Immature natural killer cell (primary cell): ENCODE measurements at places on chromosomes 3 and 15. TPM values are rescaled to one million over a fixed set of nuclear protein-coding genes. Genes with fewer than 3 reads are reported as not detected.

DNA sequence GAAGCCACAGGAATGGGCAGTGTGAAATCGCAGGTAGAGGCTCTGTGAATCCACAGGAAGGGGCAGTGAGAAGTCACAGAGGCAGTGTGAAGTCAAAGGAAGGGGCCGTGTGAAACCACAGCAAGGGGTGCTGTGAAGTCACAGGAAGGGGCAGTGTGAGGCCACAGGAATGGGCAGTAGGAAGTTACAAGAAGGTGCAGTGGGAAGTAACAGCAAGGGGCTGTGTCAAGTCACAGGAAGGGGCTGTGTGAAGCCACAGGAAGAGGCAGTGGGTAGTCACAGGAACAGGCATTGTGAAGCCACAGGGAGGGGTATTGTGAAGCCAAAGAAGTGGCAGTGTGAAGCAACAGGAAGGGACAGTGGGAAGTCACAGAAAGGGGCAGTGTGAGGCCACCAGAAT, 34.1 kb downstream of the GASK1A start:
- H3K36me3 ChIP-seq: no peaks in the 10 kb centered on the region
- H3K27ac ChIP-seq: no peak overlapping the region
- H3K4me3 ChIP-seq: no peak overlapping the region
- H3K27me3 ChIP-seq: no peaks in the 10 kb centered on the region

DNA sequence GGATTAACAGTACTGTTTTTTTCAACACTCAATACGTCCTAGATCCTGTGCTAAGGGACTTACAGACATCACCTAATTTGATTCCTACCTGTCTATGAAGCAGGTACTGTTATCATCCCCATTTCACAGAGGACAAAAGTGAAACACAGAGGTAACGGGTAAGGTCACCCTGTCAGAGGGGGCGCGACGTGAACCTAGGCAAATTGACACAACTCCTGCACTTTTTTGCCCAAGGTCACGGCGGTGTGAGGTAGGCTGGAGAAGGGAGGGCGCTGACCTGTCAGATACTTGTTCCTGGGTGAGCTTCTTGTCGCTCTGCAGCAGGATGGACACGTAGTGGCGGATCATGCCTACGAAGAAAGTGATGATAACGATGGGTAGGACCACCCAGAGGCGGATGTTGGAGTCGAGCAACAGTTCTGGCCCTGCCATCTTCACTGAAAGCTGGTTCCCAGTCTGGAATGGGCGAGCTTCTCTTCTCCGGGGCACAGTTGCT, 363 bp downstream of the EMC3 start:
- no peaks in the 10 kb centered on the region for H3K36me3 ChIP-seq
- peaks cover 11% of the 10 kb centered on the region for H3K27me3 ChIP-seq
- H3K4me3 ChIP-seq: peak overlapping the region; percentile 97
- peak overlapping the region; percentile 97 for H3K27ac ChIP-seq

- H3K27ac ChIP-seq: no peak overlapping the region
- peaks cover 5% of the 10 kb centered on the region for H3K27me3 ChIP-seq
- no peak for DNase-seq
- no peaks in the 10 kb centered on the region for H3K36me3 ChIP-seq
Measured at GRCh38 chr15:80609091-80609490, 86.0 kb upstream of the ABHD17C start.

GRCh38 chr3:139491027-139491700, 14.8 kb upstream of the RBP2 start:
- no peak overlapping the region for H3K27ac ChIP-seq
- no peak overlapping the region for H3K4me3 ChIP-seq
- peaks cover 7% of the 10 kb centered on the region for H3K36me3 ChIP-seq
- peaks cover 4% of the 10 kb centered on the region for H3K27me3 ChIP-seq

- DNase-seq: no peak
- no peak overlapping the region for H3K4me3 ChIP-seq
- H3K4me1 ChIP-seq: no peaks in the 10 kb centered on the region
- H3K27ac ChIP-seq: no peak overlapping the region
Measured at GRCh38 chr15:51588966-51589365, 33.6 kb downstream of the DMXL2 start.

Gene SI
- not detected for polyA plus RNA-seq

Gene C2CD4A
- polyA plus RNA-seq: not detected

Gene SLC2A2
- not detected for polyA plus RNA-seq
